Activated gamma-delta T cell treated with Interleukin-2 at 50 U/mL for 16 hours (primary cell): ENCODE measurements at places on chromosomes 1 and 21.

- DNase-seq = no peak
These were observed 46.5 kb downstream of the TP73 start for GRCh38 chr1:3698660-3699408.

- DNase-seq = no peak
These were observed 128.8 kb downstream of the PRDM16 start for GRCh38 chr1:3197781-3198316.

DNA sequence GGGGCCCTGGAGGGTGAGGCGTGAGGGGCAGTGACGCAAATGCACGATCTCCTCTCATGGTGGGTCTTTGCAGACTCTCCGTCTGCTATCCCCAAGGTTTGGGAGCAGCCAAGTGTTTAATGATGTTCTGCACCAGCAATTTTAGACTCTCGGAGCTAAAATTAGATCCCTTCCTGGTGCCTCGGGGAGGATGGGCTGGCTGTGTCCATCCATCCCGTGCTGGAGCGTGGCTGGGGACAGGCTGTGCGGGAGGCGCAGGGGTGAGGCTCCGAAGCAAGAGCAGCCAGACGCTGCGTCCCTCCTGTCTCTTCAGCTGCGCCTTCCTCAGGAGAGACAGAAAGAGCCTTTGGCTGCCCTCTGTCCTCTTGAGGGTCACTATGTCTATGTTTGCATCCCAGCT, 387.6 kb downstream of the CAMTA1 start:
- no peak for DNase-seq

GRCh38 chr1:178538192-178538916, 25.4 kb downstream of the TEX35 start:
- no peak for DNase-seq

GRCh38 chr1:6603915-6604558, 1.4 kb upstream of the KLHL21 start:
- no peak for DNase-seq
